ENCODE measurements at places on chromosomes 11 and 22. TPM values are rescaled to one million over a fixed set of nuclear protein-coding genes. Genes with fewer than 3 reads are reported as not detected.

Gene PANX3
- total RNA-seq: not detected

Gene CFAP300
- 2.0 TPM for total RNA-seq

Gene OR8B3
- not detected for total RNA-seq

Gene DGCR6
- 1.4 TPM for total RNA-seq

Gene KCNJ4
- 0.09 TPM for total RNA-seq

Gene XKR3
- total RNA-seq: not detected

Gene C22orf15
- total RNA-seq: 0.77 TPM

Gene MRGPRD
- not detected for total RNA-seq

Gene HOATZ
- not detected for total RNA-seq

Gene MS4A15
- not detected for total RNA-seq

Gene RAB39A
- total RNA-seq: not detected

Gene MN1
- 37.7 TPM for total RNA-seq

Gene MUC2
- total RNA-seq: not detected

Gene DDX25
- not detected for total RNA-seq

Gene CCDC157
- total RNA-seq: 3.2 TPM

Gene PATE3
- total RNA-seq: not detected

Gene ANKK1
- total RNA-seq: not detected

Gene ANGPTL5
- not detected for total RNA-seq

Gene COMT
- total RNA-seq: 328 TPM

Gene MPZL3
- 0.17 TPM for total RNA-seq

Gene FAM118B
- 16.6 TPM for total RNA-seq

Gene VSTM5
- total RNA-seq: not detected

Gene SMIM35
- total RNA-seq: not detected

Gene SAA4
- total RNA-seq: not detected

Gene SPDYC
- total RNA-seq: not detected

Gene ASRGL1
- 0.68 TPM for total RNA-seq

Gene NELL1
- not detected for total RNA-seq

Gene IGSF22
- total RNA-seq: not detected

Gene CRYBB2
- not detected for total RNA-seq

Gene PRRG4
- not detected for total RNA-seq

Gene KDELR3
- 76.3 TPM for total RNA-seq

Gene CDCA5
- total RNA-seq: 2.9 TPM

Gene C11orf21
- not detected for total RNA-seq

Gene CRYAB
- total RNA-seq: 88.3 TPM

Gene INPP5J
- 0.17 TPM for total RNA-seq

Gene MFNG
- total RNA-seq: not detected

Gene SLN
- total RNA-seq: 0.17 TPM

Gene OR8G1
- not detected for total RNA-seq

Gene ARCN1
- 108 TPM for total RNA-seq

Gene RPS3
- total RNA-seq: 3,213 TPM

Gene SBF2
- 25.2 TPM for total RNA-seq

Gene TBX10
- not detected for total RNA-seq

Gene GGTLC2
- not detected for total RNA-seq

Gene APOL6
- 9.3 TPM for total RNA-seq

Gene SLC43A1
- total RNA-seq: 16.6 TPM

Gene ALKBH3
- total RNA-seq: 30.5 TPM

Gene CCDC34
- total RNA-seq: 1.2 TPM

Gene SYT12
- total RNA-seq: 1.5 TPM

Gene PITPNB
- total RNA-seq: 14.9 TPM

Gene CASP1
- 4.8 TPM for total RNA-seq

Gene SNU13
- 131 TPM for total RNA-seq

Gene HEPN1
- total RNA-seq: not detected

Gene KCNJ11
- not detected for total RNA-seq
